ENCODE measurements at places on chromosomes 1 and 21.

GRCh38 chr1:53324321-53324720 is 3.5 kb downstream of the LRP8 start:
- no peak for DNase-seq

- DNase-seq = no peak
These were observed 15.2 kb downstream of the CHML start for GRCh38 chr1:241624935-241625334.

DNA sequence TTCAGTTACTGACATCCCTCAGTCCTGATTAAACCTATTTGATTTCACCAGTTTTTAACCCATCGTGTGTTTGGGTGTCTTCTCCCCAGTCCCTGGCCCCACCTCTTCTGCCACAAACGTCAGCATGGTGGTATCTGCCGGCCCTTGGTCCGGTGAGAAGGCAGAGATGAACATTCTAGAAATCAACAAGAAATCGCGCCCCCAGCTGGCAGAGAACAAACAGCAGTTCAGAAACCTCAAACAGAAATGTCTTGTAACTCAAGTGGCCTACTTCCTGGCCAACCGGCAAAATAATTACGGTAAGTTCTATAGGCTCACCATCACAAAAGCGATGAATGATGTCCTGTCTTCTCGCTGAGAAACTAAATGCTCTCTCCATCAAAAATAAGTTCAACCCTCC is 28.7 kb downstream of the NBPF3 start:
- DNase-seq = peak; percentile 11

DNA sequence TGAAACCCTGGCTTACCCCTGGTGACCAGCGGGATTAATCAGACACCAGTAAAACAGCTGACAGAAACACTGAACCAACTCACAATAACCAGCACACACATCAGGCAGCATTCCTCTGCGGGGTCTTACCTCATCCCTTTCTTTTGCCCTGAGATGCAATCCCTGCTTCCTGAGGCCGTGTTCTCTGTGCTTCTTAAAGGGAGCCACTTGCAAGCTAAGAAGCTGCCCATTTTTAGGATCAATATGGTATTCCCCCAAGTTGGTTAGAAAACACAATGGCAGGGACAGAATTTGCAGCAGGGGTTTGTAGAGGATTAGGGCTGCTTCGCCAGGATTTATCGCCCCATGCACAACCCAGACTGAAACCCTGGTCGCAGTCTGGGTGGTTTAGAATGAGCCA is 74.7 kb upstream of the OLIG2 start:
- no peak for DNase-seq

- no peak for DNase-seq
These were observed 3.2 kb downstream of the EDN2 start for GRCh38 chr1:41481109-41481775.

DNA sequence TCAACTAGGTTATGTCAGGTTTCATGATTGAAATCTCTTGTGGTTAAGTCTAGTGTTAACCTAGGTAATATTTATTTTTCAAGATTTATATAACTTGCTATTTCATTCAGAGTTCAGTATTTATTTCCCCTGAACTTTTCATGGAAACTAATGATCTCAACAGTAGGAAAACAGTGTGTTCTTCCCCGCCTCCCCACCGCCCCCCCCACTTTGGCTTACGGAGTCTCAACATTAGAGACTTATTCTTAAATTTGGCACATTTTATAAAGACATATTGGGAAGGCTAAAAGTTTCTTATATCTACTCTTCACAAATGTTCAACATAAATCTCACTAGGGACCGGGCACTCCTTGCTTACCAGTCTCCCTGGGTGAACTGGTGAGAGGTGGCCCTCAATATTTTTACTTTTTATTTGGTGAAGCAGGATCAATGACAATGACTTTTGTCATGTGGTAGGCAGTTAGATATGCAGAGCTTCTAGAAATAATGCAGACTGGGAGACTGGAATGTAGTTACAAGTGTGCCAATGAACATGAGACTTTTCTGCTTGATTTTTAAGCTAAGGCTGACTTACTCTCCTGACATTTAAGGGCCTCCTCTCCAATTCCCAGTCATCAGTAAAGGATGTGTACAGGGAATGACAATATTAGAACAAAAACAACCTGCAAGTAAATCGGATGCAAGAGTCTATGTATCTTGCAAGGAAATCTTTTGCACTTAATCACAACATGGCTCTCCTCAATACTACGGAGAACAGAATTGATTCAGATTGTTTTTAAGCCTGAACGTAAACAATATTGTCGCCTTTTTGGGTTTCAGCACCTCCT is 1.7 kb upstream of the MAN1A2 start:
- DNase-seq = no peak

DNA sequence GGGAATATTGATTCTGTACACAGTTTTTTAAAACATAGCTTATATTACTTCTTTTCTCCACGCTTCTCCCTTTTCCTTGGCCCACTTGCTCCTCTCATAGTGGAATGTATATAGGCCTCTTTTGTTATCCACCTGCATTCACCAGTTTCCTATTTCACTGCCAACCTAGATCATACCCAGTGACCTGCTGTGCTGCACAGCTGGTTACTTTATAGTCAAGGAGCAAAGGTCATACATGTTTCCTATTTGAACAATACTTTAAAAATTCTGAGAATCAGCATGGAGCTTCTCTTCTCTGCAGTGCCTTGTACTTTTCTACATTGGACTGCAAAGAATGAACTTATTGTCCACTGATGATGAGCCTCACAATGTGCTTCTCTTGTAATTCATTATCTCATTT is 4.3 kb upstream of the SLC35D1 start:
- DNase-seq = no peak

DNA sequence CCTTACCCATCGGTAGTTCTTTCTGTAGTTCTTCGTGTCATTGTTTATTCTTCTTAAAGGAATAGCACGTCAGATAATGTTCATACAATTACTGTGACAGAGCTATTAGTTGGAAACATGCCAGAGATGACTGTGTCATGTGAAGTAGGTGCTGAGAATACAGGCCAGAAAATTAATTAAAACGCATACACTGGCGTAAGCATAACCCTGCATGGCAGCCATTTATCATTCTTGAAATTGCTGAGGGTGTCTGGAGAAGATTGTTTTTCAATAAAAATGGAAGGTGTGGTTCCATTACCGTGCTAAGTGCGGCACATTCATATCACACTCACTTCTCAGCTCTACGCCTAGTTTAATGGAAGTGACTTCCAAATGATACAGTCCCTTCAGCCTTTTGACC is 7.8 kb downstream of the ETS2 start:
- no peak for DNase-seq

DNA sequence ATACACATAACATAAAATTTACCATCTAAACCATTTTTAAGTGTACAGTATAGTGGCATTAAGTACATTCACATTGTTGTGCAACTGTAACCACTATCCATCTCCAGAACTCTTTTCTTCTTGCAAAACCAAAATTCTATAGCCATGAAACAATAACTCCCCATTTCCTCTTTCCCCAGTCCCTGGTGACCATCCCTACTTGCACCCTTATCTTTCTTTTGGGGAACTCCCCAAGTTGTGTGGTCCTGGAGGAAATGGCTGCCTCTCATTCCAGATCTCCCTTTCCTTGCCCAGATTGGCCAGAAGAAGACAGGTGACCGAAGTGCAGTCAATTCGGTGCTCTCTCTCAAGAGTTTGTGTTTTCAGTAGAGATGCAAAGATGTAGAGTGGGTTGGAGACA is 389.6 kb upstream of the C1orf87 start:
- DNase-seq = no peak

DNA sequence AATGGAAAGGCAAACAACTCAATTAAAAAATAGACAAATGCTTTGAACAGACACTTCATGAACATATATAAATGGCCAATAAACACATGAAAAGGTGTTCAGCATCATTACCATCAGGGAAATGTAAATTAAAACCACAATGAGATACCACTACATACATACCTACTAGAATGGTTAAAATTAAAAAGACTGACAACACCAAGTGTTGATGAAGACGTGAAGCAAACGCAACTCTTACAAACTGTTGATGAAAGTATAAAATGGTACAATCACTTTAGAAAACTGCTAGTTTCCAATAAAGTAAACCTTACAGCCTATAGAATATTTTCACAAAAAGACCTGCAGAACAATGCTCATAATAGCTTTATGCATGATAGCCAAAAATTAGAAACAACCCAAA is 10.1 kb downstream of the EIF2B3 start:
- DNase-seq = no peak

- no peak for DNase-seq
These were observed 900.8 kb downstream of the TTLL7 start for GRCh38 chr1:83098131-83098530.

DNA sequence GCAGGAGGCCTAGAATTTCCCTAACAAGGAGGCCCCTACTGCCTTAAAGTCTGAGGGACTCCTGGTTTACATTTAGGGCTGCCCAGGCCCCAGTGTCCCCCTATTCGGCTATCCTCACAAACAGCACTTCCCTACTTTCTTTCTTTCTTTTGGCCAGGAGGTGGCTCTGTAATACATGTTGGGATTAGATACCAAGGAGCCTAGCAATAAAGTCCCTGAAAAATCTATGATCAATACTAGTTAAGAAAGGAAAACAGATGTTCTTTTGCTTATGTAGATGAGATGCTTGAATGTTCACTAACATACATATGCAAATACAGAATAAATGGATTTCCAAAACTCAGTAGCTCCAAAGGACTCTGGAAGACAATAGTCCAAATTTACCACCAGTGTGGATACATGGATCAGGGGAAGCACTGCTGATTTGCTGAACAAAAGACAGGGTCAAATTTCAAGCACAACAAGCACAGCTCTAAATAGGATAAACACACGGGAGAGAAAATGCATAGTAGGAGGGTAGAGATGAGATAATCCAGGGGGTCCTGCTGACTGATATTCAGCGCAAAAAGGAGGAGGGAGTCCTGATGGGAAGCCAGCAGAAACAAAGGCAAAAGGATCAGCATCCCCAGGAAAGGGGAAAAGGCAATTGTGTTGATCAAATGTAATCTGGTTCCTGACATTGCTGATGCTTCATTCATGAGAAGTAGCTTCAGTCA is 240.0 kb downstream of the NUF2 start:
- DNase-seq = no peak

DNA sequence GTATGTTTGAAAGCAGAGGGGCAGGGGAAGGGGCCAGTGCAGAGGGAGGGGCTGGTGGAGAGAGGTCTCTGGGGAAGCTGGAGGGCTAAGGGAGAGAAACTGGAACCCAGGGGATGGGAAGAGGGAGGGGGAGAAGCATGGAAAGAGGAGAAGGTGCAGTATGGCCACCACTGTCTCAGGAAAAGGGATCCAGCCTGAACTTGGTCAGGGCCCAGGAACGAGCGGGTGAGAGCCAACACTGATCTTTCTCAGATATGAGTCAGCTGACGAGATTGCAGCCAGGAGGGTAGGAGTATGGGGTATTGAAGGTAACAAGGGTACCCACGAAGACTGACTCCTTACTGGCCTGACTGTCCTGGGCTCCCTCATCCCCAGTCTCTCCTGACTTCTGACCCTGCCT is 18.0 kb downstream of the TIE1 start:
- no peak for DNase-seq

Measured in inflammatory macrophage treated with lipopolysaccharide for 1 hour (primary cell).